Fibroblast of the aortic adventitia (primary cell): ENCODE measurements at places on chromosomes 6 and 20. TPM values are rescaled to one million over a fixed set of nuclear protein-coding genes. Genes with fewer than 3 reads are reported as not detected.

Gene HCK
- not detected in 2 replicates for total RNA-seq

Gene C6orf58
- not detected in 2 replicates for total RNA-seq

Gene NRSN1
- not detected in 2 replicates for total RNA-seq

Gene SLC52A3
- not detected in 2 replicates for total RNA-seq

GRCh38 chr20:46946181-46946624 lies 51.6 kb downstream of the EYA2 start:
- peak; percentile 57 for DNase-seq

DNA sequence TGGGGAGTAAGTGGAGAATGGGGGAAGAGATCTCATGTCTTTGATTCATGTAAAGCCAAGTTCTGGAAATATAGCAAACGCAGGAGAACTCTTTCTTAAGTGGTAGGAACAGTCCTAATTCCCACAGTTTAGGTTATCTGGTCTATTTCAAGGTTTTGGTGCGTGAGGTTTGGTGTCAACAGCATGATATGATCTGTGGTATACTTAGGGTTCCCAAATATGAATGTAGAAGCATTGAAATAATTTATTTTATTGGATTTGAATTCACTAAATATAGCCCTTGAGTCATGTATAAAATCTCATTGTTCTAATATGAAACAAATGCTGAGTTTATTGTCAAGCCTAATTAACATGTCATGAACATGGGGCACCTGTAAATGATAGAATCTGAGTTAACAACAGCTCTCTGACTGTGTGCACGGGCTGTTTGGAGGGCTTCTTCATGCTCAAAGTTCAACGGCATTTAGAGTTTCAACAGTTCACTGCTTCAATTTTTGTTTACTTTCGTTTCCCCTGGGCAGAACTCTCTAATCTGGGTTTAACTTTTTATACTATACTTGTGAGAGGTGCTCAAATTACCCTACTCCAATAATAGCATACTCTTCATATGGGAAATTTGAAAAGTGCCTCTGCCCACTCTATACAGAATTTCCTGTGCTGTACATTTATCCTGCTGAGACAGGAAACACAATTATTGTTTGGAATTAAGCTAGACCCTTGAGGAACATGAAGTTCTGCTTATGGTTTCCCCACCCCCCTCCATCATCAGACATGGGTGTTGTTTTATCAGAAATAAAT lies 236.3 kb upstream of the ZNF217 start:
- DNase-seq, result peak; percentile 62

DNA sequence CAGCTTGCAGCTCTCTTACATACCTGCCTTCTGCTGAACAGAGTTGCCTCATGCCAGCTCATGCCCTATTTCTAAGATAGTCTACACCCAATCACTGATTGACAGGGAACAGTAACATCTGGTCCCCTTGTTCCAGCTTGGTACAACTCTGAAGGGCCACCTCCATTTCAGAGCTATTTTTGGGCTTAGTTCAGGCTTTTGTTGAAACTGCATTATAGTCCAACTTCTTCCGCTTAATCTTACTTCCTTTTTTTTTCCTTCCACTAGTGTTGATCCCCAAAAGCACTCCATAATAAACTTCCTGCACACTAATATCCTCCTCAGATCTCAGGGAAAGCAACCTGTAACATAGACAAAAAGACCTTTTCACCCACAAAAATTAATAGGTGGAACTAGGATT lies 65.7 kb upstream of the TNFRSF21 start:
- no peak for DNase-seq

GRCh38 chr6:135403584-135403983 lies 94.0 kb downstream of the AHI1 start:
- DNase-seq, result no peak

GRCh38 chr20:17403461-17403860 lies 127.7 kb downstream of the BFSP1 start:
- no peak for DNase-seq

DNA sequence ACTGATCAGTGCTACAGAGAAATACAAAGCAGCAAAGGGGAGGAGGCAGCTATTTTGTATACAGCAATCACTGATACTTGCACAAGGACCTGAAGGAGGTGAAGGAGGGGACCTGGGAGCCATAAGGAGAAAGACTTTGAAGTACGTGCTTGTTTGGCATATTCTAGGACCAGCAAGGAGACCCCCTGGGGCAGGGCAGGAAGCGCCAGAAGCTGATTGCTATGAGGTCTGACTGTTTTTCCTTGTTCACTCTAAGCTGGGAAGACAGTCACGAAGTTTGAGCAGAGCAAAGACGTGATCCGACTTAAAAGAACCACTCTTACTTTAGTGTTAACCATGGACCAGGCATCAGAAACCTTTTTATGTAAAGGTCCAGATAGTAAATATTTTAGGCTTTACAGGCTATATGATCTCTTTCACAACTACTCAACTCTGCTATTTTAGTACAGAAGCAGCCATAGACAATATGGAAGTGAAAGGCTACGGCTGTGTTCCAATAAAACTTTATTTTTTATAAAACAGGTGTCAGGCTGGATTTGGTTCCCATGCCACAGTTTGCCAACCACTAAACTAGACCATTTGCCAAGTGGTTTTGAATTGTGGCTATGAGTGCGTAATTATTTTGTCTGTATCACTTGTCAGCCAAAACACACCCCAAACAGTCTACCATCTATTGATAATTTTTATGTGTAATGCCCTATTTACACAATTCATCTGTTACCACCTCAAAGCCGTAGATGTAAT lies 217.9 kb downstream of the PRL start:
- no peak for DNase-seq

GRCh38 chr6:105691081-105691480 lies 288.2 kb upstream of the PREP start:
- no peak for DNase-seq

DNA sequence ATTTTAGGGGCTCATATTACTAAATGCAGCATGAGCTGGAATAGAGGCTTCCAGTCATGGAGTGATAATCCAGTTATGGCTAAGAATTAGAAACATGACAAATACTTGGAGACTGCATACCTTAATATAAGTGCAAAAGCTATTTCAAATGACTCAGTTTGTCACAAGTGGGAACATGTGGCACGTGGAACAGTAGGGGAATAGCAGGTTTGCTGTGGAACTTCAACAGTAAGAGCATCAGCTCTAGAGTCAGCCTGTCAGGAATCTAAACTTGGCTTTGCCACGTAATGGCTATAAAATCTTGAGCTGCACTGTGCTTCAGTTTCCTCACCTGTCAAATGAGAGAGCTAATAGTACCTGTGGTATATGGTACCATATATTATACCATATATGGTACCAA lies 62.1 kb downstream of the HTR1B start:
- no peak for DNase-seq

DNA sequence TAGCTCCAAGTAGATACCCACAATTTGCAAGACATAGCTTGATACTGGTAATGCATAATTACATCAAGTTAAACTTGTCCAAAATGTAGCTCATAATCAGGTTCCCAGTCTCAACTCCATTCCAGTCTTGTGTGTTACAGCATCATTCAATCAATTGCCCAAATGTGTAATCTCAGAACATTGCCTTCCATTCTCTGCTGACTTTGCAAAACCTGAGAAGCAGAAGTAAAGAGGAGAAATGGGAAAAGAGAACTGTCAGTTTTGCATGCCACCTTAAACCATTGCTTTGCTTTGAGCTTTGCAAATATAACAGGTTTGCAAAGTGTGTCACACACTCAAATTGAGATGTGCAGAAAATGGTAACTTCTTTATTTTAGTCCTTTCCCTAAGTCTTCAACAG lies 40.3 kb upstream of the CNKSR3 start:
- DNase-seq, result no peak

DNA sequence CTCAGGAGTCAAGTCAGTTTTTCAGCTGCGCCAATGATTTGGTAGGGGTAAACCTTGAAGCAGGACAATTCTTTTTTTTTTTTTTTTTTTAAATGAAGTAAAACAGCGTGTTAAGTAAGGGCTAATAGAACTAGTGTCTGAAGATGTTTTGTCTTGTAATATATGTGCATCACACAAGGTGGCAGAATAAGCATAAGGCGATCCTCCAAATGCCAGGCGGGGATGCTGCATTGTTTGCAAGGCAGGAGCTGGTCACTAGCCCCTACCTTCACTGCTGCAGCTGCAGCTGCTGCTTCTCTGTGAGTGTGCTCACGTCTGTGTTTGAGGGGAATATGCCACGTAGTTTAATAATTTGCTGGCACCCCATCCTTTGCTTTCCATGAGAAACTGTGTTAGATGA lies 272.7 kb upstream of the MAP3K7 start:
- DNase-seq, result no peak

Gene NAA20
- 19.3 and 49.3 TPM in 2 replicates for total RNA-seq
